Cerebellar nuclear complex (tissue), 1 donor: ENCODE measurements at places on chromosomes 16 and 17.

DNA sequence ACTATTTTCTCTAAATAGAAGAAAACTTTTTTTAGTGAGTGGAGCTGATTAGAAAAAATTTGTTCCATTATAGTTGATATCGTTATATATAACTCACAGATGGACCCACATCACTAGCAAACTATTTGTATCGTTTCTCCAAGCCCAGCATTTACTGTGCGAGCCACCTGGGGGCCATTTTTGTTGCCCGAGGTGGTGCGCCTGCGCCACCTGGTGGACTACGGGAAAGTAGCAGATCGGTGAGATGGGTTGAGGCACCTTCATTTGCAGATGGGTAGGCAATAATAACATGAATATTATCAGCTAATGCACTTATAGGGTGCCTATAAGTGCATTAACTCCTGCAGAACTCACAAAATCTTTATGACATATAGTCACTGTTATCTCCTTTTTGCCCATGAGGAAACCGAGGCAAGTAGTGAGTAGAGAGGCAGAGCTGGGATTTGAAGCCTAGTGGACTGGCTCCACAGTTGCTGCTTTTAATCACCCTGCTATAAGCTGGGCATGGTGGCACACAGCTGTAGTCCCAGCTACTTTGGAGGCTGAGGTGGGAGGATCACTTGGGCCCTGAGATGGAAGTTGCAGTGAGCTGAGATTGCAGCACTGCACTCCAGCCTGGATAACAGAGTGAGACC is 23.2 kb upstream of the NTN1 start:
- DNase-seq, result no peak

DNA sequence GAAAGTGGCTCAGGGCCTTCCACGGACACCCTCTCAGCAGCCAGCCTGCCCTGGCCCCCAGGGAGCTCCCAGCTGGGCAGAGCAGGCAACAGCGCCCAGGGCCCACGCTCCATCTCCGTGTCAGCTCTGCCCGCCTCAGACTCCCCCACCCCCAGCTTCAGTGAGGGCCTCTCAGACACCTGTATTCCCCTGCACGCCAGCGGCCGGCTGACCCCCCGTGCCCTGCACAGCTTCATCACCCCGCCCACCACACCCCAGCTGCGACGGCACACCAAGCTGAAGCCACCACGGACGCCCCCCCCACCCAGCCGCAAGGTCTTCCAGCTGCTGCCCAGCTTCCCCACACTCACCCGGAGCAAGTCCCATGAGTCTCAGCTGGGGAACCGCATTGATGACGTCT is 48.3 kb upstream of the LGALS9 start:
- no peak for DNase-seq

- no peak for DNase-seq
Observed at GRCh38 chr17:35947156-35947585, 3.7 kb upstream of the LYZL6 start.

DNA sequence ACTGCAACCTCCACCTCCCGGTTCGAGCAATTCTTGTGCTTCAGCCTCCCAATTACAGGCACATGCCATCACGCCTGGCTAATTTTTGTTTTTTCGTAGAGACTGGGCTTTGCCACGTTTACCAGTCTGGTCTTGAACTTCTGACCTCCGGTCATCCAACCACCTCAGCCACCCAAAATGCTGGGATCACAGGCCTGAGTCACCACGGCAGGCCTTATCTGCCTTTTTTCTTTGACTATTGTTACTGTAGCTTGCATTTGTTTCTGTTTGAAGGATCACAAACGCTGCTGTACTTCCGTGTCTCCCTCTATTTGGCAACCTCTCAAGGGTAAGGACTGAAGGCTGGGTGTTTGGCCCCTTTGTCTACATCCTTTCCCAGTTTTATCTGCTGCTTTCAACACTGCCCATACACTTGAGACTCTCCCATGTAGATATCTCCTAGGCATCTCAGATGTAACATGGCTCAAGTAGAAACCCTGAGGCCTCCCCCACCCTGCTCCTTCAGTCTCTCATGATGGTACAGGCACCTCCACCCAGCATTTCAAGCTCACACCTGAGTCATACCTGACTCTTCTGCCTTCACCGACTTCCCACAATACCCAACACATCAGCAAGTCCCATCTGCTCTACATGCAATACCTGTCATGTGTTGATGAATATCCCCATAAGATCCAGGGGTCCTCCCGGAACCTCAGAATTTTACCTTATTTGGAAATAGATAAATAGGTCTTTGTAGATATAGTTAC is 219.0 kb downstream of the CPPED1 start:
- DNase-seq, result no peak

DNA sequence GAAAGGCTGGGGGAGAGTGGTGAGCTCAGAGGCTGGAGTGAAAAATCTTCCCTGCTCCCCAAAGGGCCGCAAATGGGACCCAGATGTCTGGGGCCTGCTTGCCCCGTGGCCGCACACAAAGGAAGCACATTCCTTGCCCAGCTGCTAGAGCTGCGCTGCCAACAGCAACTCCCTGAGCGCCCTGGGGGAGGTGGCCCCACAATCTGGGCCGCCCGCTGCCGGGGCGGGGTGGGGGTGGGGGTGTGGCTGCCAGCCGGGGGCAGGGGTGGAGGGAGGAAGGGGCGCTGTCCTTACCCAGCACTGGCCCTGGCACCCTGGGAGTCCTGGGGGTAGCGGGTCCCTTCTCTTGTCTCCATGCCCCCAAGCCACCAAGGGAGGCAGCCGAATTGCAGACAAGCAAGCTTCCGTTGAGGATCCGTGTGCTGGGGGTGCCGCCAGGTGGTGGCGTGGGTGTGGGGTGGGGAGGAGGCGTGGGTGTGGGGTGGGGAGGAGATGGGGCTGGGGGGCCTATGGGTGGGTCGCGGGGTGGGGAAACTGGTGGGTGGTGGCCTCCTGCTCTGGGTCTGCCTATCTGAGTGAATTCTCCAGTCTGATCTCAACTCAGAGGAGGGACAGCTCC is 48.4 kb upstream of the PABPN1L start:
- DNase-seq, result no peak

DNA sequence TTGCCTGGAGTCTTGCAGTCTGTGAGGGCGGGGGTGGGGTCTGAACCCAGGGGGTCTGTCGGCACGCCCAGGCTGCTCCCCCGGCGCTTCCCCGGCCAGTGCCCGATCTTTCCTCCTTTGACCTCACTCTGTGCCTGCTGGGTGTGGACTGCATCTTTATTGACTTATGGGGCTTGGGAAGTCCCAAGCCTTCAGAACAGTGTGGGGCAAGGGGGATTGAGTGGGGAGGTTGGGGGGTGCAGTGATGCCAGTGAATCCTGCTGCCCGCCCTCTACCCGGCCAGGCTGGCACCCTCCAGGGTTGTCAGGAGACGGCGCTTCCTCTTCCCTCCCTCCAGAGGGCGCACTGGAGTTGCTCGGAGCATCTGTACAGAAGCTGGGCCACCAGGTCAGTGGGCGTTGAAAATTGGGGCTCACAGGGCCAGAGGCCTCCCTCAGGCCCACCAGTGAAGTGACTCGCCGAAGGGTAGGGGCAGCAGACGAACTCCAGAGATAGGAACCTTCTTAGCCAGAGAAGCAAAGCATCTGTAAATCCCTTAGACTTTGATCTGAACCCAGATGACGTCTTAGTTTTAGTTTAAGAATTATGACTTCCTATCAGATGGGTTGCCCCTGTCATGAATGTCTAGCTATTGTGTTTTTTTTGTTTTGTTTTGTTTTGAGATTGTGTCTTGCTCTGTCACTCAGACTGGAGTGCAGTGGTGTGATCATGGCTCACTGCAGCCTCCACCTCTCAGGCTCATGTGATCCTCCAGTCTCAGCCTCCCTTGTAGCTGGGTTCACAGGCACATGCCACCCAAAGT is 184.8 kb upstream of the CIBAR2 start:
- no peak for DNase-seq
